Naive thymus-derived CD4-positive, alpha-beta T cell (primary cell): ENCODE measurements at places on chromosomes 12 and 14. TPM values are rescaled to one million over a fixed set of nuclear protein-coding genes. Genes with fewer than 3 reads are reported as not detected.

The DAO gene
- total RNA-seq: not detected

The PRKD1 gene
- not detected for total RNA-seq

The CRIP1 gene
- 517 TPM for total RNA-seq

- H3K4me3 ChIP-seq: no peak overlapping the region
- H3K27me3 ChIP-seq: no peaks in the 10 kb centered on the region
- DNase-seq: peak; percentile 49
- H3K4me1 ChIP-seq: no peaks in the 10 kb centered on the region
Measured at GRCh38 chr12:10190558-10191388, 11.9 kb downstream of the TMEM52B start.

The TSPAN8 gene
- total RNA-seq: not detected

The GLI1 gene
- total RNA-seq: 1.4 TPM

GRCh38 chr14:51922624-51923023 lies 62.2 kb downstream of the GNG2 start:
- no peak overlapping the region for H3K27ac ChIP-seq
- peaks cover 17% of the 10 kb centered on the region for H3K4me1 ChIP-seq
- H3K4me3 ChIP-seq: no peak overlapping the region
- no peaks in the 10 kb centered on the region for H3K27me3 ChIP-seq
- no peaks in the 10 kb centered on the region for H3K36me3 ChIP-seq

- peaks cover 69% of the 10 kb centered on the region for H3K36me3 ChIP-seq
- DNase-seq: no peak
- H3K27me3 ChIP-seq: no peaks in the 10 kb centered on the region
- H3K4me3 ChIP-seq: no peak overlapping the region
- peak overlapping the region; percentile 46 for H3K27ac ChIP-seq
- no peaks in the 10 kb centered on the region for H3K4me1 ChIP-seq
Measured at GRCh38 chr14:67373347-67373746, 13.2 kb downstream of the EIF2S1 start.

- H3K36me3 ChIP-seq: no peaks in the 10 kb centered on the region
- no peaks in the 10 kb centered on the region for H3K27me3 ChIP-seq
- H3K4me1 ChIP-seq: no peaks in the 10 kb centered on the region
- no peak for DNase-seq
Measured at GRCh38 chr12:90174198-90174510, 465.5 kb upstream of the ATP2B1 start.

DNA sequence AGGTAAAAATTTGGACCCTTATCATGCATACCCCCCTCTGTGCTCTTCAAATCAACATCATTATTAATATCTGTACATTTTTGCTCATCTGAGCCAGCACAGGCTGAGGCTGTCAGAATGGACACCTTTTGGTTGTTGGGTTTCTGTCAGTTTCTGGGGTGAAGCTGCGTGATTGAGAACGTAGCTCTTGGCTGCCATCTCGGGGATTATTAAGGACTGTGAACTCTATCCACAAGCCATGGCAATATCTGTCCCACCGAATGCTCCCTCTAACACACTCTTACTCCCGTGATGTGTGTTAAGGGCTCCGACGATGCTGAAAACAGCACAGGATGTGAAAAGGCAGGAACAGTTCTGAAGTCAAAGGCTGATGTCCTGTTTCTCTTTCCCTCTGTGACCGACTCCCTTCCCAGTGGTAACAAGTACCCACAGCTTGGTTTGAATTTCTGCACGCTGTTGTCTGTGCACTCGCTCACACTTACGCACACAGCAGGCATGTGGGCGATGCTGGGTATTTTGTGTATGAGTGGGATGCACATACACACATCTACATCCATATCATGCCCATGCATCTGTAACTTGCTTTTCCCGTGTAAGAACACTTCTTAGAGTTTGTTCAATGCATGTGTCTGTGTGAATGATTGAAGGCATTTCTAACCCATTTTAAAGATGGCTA lies 405.6 kb downstream of the TMEM121 start:
- no peak overlapping the region for H3K4me3 ChIP-seq
- H3K27me3 ChIP-seq: no peaks in the 10 kb centered on the region
- no peaks in the 10 kb centered on the region for H3K4me1 ChIP-seq
- DNase-seq: no peak

- H3K27me3 ChIP-seq: no peaks in the 10 kb centered on the region
- no peaks in the 10 kb centered on the region for H3K4me1 ChIP-seq
- H3K36me3 ChIP-seq: no peaks in the 10 kb centered on the region
- DNase-seq: no peak
Measured at GRCh38 chr12:61357496-61357895, 902.7 kb upstream of the USP15 start.

GRCh38 chr12:47832263-47832933 lies 12.7 kb upstream of the HDAC7 start:
- no peaks in the 10 kb centered on the region for H3K36me3 ChIP-seq
- H3K27ac ChIP-seq: peak overlapping the region; percentile 69
- no peaks in the 10 kb centered on the region for H3K27me3 ChIP-seq

The ALX1 gene
- total RNA-seq: not detected in 2 replicates

DNA sequence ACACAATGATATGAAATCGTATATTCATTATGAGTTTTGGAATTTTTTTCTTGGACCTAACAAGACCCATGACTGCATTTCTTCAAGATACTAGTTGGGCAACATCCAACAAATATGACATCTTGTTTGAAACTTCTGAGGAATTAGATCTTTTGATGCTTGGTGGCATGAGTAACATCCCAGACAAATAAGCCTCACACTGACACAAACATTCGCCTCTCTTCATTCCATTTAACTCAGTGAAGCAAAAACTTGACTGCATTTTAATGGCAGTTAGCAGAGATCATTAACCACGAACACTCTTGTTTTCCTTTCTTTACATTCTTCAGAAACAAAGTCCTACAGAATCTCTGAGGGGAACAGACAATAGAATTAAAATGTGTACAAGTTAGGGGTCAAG lies 758.3 kb downstream of the C12orf50 start:
- no peaks in the 10 kb centered on the region for H3K27me3 ChIP-seq
- no peak overlapping the region for H3K27ac ChIP-seq
- no peak overlapping the region for H3K4me3 ChIP-seq
- no peaks in the 10 kb centered on the region for H3K4me1 ChIP-seq
- no peaks in the 10 kb centered on the region for H3K36me3 ChIP-seq

GRCh38 chr14:98623788-98624415 lies 648.1 kb downstream of the BCL11B start:
- no peak overlapping the region for H3K27ac ChIP-seq
- H3K36me3 ChIP-seq: no peaks in the 10 kb centered on the region
- no peaks in the 10 kb centered on the region for H3K27me3 ChIP-seq
- DNase-seq: no peak
- H3K4me3 ChIP-seq: no peak overlapping the region

The AKAP6 gene
- 5.4 TPM for total RNA-seq

DNA sequence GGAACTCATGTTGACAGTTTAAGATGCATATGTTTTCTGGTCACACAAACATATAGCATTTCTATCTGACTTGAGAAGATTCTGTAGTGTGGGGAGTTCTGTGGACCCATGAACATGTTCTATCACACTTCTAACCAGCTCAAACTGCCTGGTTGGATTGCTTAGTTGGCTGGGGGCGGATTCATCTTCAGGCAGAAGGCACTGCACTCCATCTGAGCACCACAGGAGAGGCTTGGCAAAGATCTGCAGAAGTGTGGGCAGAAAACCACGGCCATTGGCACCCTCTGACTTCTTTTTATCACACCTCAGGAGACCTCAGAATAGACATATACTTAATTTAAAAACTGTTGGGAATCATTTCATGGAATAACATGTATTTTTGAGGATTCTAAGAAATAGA lies 68.5 kb downstream of the LIN7A start:
- H3K4me3 ChIP-seq: no peak overlapping the region
- no peaks in the 10 kb centered on the region for H3K27me3 ChIP-seq
- H3K4me1 ChIP-seq: no peaks in the 10 kb centered on the region

The SMCO2 gene
- not detected for total RNA-seq

The SLCO1B1 gene
- total RNA-seq: not detected

DNA sequence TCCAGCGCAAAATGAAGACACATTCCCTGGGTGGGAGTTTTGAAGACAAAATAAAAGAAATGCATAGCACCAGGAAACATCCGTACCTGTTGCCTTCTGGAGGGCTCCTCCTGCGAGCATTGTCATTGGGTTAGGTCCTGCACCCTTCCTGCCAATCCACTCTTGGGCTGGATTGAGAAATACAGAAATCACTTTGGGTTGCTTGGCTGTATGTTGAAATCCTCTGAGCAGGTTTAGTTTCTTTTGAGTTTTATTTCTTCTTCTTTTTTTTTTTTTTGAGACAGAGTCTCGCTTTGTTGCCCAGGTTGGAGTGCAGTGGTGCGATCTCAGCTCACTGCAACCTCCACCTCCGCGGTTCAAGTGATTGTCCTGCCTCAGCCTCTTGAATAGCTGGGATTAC lies 67.6 kb downstream of the ARF6 start:
- DNase-seq: no peak
- H3K4me1 ChIP-seq: peaks cover 17% of the 10 kb centered on the region
- H3K27ac ChIP-seq: no peak overlapping the region
- no peaks in the 10 kb centered on the region for H3K27me3 ChIP-seq
- H3K36me3 ChIP-seq: no peaks in the 10 kb centered on the region

- no peak for DNase-seq
- no peak overlapping the region for H3K27ac ChIP-seq
- H3K36me3 ChIP-seq: no peaks in the 10 kb centered on the region
- peaks cover 10% of the 10 kb centered on the region for H3K4me1 ChIP-seq
- no peaks in the 10 kb centered on the region for H3K27me3 ChIP-seq
- no peak overlapping the region for H3K4me3 ChIP-seq
Measured at GRCh38 chr14:72472845-72473244, 421.1 kb downstream of the DPF3 start.

GRCh38 chr14:68440820-68441219 lies 352.0 kb downstream of the ZFP36L1 start:
- H3K36me3 ChIP-seq: no peaks in the 10 kb centered on the region
- no peaks in the 10 kb centered on the region for H3K27me3 ChIP-seq
- DNase-seq: no peak
- H3K4me1 ChIP-seq: no peaks in the 10 kb centered on the region
- H3K4me3 ChIP-seq: no peak overlapping the region
- H3K27ac ChIP-seq: no peak overlapping the region

The CD163L1 gene
- total RNA-seq: 0.47 TPM

DNA sequence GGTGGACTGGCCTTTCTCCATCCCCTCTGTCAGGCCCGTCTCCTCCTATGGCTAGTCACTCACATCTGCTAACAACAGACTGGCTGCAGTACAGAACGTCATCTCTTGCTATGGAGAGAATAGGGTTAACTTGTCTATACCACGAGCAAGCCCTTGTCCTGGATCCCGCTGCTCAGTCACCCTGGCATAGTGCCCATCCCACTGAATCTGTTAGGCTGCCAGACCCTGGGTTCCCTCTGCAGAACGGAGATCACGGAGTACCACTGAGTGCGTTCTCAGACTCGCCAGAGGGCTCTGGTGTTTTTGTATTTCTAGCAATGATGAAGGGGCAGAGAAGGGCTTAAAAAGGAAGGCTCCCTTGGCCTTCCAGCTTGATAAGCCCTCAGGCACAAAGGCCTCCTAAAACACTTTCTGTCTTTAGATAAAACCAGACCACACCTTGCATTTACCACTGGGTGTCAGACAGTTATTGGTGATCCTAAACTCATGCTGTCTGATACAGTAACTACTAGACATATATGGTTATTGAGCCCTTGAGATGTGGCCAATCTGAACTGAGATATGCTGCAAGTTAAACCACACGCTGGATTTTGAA lies 6.3 kb upstream of the NRIP2 start:
- no peaks in the 10 kb centered on the region for H3K4me1 ChIP-seq
- no peak overlapping the region for H3K4me3 ChIP-seq
- DNase-seq: no peak
- no peak overlapping the region for H3K27ac ChIP-seq
- no peaks in the 10 kb centered on the region for H3K36me3 ChIP-seq

The DBX2 gene
- not detected for total RNA-seq

- no peaks in the 10 kb centered on the region for H3K36me3 ChIP-seq
- no peaks in the 10 kb centered on the region for H3K27me3 ChIP-seq
- H3K27ac ChIP-seq: no peak overlapping the region
- H3K4me1 ChIP-seq: no peaks in the 10 kb centered on the region
- no peak for DNase-seq
- no peak overlapping the region for H3K4me3 ChIP-seq
Measured at GRCh38 chr14:92984082-92984788, 61.3 kb downstream of the CHGA start.

GRCh38 chr12:69350777-69351176 lies 2.6 kb downstream of the LYZ start:
- H3K27ac ChIP-seq: no peak overlapping the region
- H3K36me3 ChIP-seq: no peaks in the 10 kb centered on the region
- H3K4me1 ChIP-seq: no peaks in the 10 kb centered on the region
- H3K27me3 ChIP-seq: no peaks in the 10 kb centered on the region
- H3K4me3 ChIP-seq: no peak overlapping the region
- DNase-seq: no peak

GRCh38 chr12:108317308-108318234 lies 21.5 kb downstream of the CMKLR1 start:
- DNase-seq: no peak
- H3K4me3 ChIP-seq: no peak overlapping the region
- H3K27me3 ChIP-seq: no peaks in the 10 kb centered on the region
- peaks cover 16% of the 10 kb centered on the region for H3K4me1 ChIP-seq
- H3K36me3 ChIP-seq: no peaks in the 10 kb centered on the region
- H3K27ac ChIP-seq: no peak overlapping the region

The RIMKLB gene
- total RNA-seq: 31.3 TPM

DNA sequence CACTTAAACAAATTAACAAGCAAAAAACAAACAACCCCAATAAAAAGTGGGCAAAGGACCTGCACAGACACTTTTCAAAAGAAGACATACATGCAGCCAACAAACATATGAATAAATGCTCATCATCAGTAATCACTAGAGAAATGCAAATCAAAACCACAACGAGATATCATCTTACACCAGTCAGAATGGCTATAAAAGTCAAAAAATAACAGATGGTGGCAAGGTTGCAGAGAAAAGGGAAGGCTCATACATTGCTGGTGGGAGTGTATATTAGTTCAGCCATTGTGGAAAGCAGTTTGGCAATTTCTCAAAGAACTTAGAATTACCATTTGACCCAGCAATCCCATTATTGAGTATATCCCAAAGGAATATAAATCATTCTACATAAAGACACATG lies 34.6 kb upstream of the NT5DC3 start:
- no peak for DNase-seq
- no peak overlapping the region for H3K27ac ChIP-seq
- H3K4me1 ChIP-seq: no peaks in the 10 kb centered on the region
- H3K4me3 ChIP-seq: no peak overlapping the region
- H3K27me3 ChIP-seq: no peaks in the 10 kb centered on the region
- no peaks in the 10 kb centered on the region for H3K36me3 ChIP-seq

The GALNT16 gene
- total RNA-seq: not detected
